ENCODE measurements at places on chromosomes 5 and 9.

GRCh38 chr9:127875306-127875966, 2.0 kb downstream of the AK1 start:
- no peak for DNase-seq

- no peak for DNase-seq
These were observed 45.2 kb upstream of the NOTCH1 start for GRCh38 chr9:136590821-136591752.

GRCh38 chr5:54861212-54861894, 124.0 kb downstream of the ESM1 start:
- no peak for DNase-seq

GRCh38 chr9:123326662-123327093, 29.3 kb upstream of the CRB2 start:
- no peak for DNase-seq

DNA sequence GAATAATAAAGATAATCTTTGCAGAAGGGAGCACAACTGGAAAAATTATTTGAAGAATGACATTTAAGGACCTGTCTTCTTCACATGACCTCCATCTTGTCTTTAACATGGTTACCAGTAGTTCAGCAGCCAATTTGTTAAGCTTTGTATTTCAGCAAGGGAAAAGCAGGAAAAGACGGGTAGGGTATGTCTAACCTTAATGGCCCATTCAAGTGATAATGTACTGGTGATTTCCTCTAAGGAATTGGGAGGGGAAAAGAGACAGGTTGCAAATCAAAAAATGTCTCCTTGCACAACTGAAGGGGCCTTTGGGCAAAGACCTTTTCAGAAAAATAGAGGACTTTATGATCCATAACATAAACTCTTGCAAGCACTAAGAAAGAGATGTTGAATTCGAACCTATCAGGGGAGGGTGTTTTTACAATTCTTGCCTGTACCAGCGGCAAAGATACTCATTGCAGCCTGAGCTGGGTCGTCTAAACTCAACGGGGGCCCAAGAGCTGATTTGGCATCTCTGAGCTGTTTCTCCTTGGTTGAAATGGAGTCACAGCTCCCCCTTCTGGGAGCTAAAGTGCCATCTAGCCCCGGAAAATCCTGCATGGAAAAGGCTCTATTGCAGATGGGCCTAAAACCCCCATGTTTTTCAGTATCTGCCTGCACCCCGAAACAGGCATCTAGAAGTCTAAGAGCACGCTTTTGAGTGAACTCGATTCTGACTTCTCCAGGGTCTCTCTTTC, 3.8 kb downstream of the BRINP1 start:
- no peak for DNase-seq

- no peak for DNase-seq
These were observed 65.8 kb upstream of the PAPPA start for GRCh38 chr9:116087751-116088194.

GRCh38 chr5:34959323-34959722, 30.0 kb downstream of the DNAJC21 start:
- DNase-seq: no peak

DNA sequence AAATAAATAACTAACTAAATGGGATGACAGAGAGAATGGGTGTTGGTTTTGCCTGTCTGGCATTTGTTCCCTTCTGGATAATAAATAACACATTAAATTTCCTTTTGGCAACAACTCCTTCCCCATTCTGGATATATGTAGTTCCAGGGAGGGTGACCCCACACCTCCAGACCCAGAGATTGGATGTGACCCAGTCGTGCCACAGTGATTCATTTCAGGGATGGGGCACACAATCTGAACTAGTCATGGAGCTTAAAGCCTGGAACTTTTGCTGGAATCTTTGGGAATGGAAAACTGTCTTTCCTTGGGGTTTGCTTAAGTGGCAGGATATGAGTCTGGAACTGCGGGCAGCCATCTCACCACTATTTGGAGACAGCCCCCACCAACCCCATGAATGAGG, 11.3 kb downstream of the KLF9 start:
- no peak for DNase-seq

DNA sequence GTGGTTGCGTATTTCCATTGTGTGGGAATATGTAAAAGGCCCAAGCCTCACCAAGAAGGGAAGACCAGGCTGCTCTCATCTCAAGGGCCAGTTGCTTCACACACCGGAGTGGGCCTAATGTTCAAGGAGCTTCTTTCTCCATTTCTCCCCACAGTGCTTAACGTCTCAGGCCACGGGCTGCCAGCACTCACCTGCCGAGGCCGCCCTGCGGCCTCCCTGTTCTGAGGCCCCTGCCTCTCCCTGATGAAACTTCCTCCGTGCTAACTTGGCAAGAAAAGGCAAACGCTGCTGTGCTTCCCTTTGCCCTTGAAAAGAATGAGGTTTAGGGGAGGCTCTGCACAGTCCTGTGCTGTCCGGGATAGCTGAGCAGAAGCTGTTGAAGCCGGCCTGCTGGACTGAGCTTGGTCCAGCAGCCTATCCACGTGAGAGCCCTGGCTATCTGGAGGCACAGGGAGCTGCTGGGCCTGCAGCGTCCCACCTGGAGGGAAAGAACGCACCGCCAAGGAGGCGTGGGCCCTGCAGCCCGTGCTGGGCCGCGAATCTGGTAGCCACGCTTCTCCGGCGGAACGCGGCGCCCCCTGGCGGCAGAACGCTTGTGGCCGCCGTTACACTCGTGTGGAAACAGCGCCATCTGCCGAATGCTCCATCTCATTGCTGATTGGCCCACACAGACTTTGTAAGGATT, 73.5 kb upstream of the PRSS3 start:
- DNase-seq: peak; percentile 65

- DNase-seq: no peak
These were observed 193.4 kb upstream of the WWC1 start for GRCh38 chr5:168097876-168098653.

DNA sequence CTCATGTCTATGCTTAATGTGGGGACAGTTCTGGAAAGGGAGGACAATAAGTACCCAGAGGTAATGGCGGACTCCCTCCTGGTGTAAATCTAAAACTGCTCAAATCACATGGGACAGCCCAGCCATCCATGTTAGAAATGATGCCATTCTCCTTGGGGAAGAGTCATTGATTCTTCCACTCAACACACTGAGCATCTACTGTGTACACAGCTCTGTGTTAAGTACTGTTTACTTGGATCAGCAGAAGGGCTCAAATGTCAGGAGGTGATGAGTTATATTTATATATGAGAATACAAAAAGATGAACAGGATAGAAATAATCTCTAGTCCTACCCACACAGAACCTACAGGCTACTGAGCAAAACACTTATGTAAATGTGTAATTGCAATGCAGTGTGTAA, 31.8 kb upstream of the NANS start:
- no peak for DNase-seq

DNA sequence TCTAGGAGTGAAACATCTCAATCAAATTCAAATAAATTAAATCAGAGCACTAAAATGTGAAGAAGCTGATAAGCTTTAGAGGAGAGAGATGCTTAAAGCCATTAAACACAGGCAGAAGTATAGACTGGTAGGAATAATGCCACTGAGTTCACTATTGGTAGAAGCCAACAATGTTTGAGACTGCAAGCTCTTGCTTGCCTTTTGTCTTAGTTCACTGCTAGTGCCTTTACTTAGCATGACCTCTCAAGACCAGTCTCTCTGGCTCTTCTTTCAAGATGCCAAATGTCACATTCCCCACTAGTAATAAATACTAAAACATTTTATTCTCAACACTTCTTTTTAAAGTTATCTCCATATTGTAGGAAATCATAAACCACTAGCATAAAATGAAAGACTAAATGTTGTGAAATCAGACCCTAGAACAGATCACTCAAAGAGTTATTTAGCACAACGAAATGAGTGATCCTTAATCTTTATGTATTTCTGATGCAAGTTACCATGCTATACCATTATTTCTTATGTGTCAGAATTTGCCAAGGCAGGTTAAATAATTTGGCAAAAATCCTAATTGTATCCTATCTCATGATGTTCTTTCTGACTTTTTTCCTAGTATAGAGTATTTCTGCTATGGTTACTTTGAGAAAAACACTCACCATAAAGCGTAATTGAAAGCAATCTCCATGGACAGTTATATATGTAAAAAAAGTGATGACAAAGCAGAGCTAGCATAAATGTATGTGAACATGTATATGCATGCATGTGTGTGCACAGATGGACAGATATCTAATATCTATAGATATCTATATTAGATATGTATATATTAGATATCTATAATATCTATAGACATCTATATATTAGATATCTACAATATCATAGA, 57.5 kb downstream of the PJA2 start:
- no peak for DNase-seq

- no peak for DNase-seq
These were observed 588.7 kb upstream of the CDH6 start for GRCh38 chr5:30604648-30605262.

- no peak for DNase-seq
These were observed 742.8 kb downstream of the CDH9 start for GRCh38 chr5:26295541-26295940.

DNA sequence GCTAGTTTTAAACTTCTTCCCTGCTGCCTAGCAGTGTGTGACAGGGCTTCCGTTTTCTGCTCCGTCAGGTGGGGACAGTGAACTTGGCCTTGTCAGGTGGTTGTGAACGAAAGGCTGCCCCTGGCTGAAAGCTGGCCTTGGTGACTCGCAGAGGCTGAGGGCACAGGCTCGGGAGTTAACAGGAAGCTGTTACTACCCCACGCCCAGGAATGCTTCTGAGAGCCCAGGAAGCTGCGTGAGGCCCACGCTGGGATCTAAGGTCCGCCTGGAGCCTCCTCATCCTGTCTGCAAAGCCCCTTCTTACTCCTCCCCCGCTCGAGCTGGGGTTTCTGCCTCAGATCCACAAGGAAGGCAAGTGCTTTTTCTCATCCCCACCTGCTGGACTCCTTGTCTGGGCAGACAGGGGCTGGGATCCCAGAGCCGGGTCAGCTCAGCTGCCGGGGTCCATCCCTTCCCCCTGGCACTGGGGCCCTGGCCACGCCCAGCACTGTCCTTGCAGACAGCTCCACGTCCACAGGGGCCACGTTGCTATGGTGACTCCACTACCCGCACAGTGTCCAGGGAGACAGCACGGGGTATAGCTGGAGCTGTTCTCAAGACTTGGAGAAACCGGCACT, 124.7 kb upstream of the TBC1D2 start:
- no peak for DNase-seq

DNA sequence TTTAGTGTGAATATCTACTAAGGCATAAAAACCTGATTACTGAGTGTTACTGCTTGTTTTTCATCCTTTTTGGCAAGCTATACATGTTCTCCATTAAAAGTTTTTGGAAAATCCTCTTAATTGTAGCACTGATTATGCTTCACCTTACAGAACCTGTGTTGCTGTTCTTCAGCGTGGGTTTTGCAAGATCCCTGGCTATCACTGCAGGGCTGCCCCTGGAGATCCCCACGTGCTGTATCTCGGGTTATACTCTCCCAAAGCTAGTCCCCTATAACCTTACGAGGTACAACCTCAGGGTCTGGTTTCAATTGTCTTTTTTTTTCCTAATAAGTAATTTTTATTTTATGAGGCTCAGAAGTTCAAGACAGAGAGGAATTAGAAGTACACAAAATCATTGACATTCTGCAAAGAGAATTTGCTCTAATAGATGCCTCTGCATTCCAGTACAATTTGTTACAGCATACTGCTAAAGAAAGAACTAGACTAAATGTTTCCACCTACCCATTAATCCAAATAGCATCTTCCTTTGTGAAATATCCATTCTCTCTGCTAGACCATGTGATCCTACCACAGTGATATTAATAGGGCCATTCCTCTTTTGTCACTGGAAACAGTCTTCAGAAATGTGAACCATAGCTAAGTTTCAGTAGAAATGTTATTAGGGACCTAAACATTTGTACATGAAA, 25.8 kb upstream of the CAMK4 start:
- DNase-seq: no peak

- DNase-seq: no peak
These were observed 285.2 kb downstream of the EBF1 start for GRCh38 chr5:158814521-158814920.

- DNase-seq: no peak
These were observed 57.9 kb downstream of the MEF2C start for GRCh38 chr5:88824892-88825583.

GRCh38 chr5:100595152-100595811, 60.1 kb downstream of the FAM174A start:
- no peak for DNase-seq

Data from T-helper 1 cell (primary cell).